ENCODE measurements at places on chromosomes 4 and X. TPM values are rescaled to one million over a fixed set of nuclear protein-coding genes. Genes with fewer than 3 reads are reported as not detected.

- peak; percentile 48 for DNase-seq
Measured at GRCh38 chr4:44760142-44760898, 34.0 kb upstream of the GNPDA2 start.

DNA sequence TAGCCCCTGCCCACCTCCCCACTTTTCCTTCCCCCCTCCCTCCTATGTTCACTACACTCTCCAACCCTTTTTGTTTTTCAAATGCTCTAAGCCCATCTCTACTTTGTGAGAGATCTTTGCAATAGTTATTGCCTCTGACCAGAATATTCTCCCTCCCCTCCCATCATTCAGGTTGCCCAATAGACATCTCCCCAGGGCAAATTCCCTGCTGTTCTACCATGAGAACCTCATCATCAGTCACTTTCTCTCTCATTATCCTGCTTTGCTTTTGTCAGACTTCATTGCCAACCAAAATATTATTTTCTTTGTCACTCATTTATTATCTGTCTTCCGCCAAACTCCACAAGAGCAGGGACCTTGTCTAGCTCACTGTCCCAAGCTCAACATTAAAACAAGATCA is 268.2 kb upstream of the PPARGC1A start:
- DNase-seq, result no peak

GRCh38 chr4:52911684-52912294 is 49.7 kb downstream of the RASL11B start:
- peak; percentile 74 for DNase-seq

DNA sequence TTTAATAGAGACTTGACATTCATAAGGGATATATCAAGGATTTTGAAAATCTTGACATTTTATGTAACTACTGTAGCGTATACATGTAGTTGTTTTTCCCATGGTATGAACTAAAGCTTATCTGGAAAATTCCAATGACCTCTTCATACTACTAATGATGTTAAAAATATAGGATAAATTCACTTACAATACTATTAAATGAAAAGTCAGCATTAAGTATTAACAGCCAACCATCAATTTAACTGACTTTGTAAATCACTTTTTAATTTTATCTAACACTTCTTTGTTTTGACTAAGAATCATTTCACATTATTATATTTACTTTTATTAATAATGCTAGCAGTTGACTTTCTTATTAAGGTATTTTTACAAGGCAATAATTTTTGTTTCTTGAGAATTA is 34.2 kb downstream of the DCK start:
- DNase-seq, result no peak

OTC gene
- not detected for total RNA-seq

DNA sequence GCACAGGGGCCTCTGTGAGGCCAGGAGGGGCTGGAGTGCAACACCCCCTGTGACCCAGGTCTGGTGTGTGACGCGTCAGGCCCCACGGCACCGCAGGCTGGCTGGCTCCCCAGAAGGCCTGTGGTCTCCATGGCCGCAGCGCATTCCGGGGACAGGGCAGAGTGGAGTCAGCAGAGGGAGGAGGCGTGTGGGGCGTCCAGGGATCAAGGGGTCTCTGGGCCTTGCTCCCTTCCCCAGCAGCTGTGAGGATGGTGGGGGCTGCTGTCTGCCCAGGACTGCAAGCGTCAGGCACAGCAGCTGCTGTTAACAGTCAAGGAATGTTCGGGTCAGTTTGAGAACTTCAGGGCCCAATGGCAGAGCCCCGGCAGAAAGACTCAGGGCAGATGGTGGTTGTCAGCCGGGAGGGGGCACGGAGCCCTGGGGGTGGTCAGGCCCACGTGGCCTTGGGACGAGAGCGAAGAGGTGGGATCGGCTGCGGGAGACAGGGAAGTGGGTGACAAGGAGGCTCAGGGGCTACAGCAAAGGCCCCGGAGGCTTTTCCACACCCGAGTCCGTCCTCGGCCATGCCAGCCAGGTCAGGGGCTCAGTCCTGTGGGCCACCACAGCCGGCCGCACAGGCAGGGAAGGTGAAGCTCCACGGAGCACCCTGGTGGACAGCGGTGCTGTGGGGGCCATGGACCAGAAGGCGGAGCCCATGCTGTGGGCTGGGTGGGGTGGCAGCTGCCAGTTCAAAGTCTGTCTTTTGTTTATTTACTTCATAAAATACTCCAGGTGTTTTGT is 18.3 kb downstream of the PCGF3 start:
- no peak for DNase-seq

DNA sequence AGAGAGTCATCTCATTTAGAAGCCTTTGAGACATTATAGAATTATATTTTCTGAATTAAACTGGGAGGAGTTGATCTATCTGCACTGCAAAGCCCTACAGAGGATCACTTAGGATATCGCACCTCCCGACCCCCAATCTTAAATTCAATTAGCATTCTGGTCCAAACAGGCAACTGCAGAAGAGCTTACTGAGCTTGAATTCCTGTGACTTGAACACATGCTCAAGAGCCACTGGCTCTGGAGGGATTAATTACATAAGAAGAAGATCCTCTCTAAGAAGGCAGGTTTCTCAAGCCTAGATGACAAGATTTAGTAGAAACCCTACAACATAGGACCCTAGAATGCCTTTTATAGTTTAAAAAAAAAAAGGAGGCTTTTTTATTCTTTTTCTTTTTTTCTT is 548.9 kb downstream of the ARAP2 start:
- no peak for DNase-seq

DNA sequence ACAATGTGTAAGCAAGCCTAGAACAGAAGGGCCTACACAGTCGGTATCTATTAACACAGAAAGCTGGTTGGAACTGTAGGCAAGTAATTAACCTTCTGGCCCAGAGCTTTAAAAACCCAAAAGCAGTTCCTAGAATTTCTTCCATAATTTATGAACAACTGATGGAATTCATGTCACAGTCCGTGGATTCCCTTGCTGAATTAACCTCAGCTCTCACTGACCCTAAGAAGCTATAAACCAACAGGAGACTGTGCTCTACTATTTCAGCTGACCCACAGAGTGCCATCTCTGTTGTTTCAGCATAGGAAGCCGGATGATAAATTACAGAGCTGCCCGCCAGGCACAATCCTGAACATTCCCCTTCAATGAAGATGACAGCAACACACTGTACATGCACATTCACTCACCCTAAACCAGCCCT is 157.3 kb downstream of the PRDM5 start:
- no peak for DNase-seq

POLA1 gene
- 9.7 TPM for total RNA-seq

- no peak for DNase-seq
Measured at GRCh38 chr4:720111-720860, 14.7 kb downstream of the PCGF3 start.

DNA sequence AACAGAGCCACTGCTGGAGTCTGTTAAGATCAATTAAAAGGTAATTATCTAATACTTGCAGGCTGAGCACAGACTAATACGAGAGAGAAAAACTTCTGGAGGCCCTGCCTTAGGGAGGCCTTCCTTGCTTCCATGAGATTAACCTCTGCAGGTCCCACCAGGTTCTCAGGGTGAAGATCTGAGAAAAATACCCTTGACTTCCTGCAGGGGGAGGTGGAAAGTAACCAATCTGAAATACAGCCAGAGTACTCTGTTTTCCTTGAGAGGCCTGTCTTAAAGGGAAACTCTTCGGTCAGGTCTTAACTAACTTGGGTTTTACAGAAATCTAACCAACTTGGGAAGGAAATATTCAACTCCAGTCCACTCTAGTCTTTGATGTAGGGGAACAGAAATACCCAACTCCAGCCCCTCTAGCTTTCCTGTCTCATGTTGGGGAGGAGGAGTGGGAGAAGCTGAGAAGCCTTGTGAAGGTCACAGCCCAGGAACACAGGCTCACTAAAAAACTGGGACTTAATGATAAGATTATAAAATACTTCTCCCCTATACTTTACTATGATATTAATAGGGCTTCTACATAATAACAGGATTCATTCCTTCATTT is 77.1 kb downstream of the TBCK start:
- peak; percentile 37 for DNase-seq

DNA sequence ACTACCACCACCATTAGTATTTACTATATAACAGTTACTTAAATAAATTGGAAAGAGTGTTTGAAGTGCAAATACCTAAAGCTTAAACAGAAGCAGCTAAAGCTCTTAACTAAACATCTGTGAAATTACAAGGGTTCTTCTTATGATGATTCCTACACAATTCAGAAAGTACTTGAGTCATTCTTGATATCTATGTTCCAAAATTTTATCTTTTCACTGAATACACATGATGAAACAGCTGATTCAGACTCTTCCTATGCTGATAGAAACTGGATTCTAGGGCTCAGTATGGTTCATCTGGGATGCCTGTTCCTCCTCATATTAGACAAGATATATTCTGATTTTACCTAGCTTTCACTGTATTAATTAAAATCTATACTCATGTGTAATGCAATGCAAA is 13.6 kb downstream of the EREG start:
- DNase-seq, result no peak

DNA sequence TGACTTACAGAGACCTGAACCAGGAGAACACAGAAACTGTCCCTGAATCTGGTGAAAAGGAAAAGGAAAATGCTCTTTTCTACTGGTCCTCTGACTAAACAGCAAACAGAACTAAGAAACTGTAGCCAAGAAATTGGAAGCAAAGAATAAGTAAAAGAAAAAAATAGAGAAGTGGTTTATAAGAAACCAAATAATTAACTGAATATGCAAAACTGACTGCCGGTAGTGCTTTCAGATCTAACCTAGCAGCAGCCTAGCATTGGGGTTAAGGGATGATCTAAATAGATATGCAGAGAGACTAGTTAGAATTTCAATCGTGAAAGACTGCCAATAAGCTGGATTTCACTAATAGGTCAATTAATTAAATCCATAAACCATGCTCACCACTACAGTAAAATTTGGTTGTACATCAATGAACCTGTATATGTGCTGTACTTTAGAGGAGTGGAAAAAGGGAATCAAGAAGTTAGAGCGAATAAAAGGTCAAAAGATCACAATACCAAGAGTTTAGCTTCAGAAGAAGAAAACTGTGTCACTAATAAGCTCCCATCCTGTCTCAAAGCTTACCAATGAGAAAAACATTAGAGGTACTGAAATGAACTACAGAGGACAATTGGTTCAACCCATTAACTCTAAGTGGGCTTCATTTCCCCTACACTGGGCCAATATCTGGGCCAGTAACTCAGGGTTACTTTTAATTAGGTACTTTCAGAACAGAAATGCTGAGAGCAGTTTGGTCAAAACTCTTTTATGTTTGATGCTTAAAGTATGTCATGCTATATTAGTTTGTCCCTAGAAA is 53.6 kb downstream of the KLHL13 start:
- no peak for DNase-seq

CT45A6 gene
- not detected for total RNA-seq

GRCh38 chr4:3044870-3045819 is 29.2 kb downstream of the HTT-AS start:
- peak; percentile 58 for DNase-seq

DNA sequence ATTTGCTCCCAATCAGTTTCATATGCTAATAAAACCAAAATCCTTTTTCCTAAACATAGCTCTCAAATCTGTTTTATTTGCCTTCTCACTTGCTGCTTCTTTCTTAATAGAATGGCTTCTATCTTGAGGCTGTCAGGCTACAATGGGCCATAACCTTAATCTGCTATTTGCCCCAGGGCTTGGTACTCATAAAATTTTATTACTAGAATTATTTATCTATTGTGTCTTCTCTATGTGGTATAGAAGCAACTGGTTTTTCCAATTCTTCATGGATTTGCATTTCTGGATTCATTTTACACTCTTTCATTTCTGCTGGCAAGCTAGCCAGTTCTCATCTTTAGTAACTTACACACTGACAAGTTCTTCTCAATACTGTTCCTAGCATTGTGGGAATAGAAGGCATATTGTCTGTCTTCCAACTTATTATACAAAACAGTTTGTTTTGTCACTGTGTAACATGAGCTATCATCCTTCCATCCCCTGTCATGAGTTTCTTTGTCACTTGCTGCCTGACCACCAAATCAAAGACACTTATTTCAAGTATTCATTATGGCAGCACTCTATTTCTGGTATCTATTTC is 96.6 kb upstream of the KCNIP4 start:
- DNase-seq, result no peak

TAF7L gene
- total RNA-seq, result 0.59 TPM

GEMIN8 gene
- total RNA-seq, result 13.9 TPM

- no peak for DNase-seq
Measured at GRCh38 chr4:172578712-172579111, 589.9 kb upstream of the GALNT7 start.

DNA sequence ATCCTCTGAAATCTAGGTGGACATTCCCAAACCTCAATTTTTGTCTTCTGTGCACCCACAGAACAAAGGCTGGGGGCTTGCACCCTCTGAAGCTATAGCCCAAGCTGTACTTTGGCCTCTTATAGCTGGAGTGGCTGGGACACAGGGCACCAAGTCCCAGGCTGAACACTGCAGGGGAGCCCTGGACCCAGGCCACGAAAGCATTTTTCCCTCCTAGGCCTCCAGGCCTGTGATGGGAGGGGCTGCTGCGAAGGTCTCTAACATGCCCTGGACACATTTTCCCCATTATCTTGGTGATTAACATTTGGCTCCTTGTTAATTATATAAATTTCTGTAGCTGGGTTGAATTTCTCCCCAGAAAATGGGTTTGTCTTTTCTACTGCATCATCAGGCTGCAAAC is 27.9 kb downstream of the F8A1 start:
- DNase-seq, result no peak

DNA sequence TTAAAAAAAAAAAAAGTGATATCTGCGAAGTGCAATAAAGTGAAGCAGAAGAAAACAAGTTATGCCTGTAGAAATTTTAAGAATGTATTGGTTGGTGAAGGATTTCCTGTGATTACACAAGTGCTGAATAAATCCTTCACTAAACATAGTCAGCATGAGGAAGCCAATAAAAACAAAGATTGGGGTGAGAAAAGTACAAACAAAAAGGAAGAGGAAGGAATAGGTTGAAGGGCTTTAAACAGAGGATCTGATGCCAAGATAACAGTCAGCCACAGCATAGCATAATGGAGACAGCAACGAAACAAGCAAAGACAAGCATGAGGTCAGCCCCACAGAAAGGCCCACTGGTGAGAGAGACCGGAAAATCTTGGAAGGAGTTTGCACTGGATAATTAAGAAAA is 372.2 kb downstream of the ADAM29 start:
- DNase-seq, result no peak

PPP2R3B gene
- 14.5 TPM for total RNA-seq

C4orf51 gene
- total RNA-seq, result not detected

DNA sequence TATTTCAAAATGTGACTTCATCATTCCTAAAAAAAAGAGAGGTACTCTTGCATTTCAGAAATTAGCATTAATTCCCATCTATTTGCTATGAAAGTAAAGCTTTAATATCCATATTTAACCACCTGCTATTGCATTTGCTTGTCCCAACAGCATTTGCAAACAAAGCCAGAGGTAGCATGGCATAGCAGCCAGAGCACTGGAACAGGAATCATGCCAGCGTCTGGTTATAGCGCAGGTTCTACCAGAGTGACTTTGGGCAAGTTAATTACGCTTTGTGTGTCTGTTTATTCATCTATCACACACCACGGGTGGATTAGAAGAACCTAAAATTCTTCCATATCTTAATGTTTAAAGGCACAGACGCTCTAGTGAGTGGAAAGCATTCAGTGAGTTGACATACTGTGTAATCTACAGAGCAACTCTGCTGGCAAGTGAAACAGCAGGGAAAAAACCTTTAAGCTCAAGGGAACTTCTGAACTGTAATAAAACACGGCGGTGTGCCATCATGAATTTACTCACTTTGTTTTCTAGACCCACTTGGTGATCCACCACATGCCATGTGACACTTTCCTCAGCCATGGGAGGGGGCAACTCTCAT is 76.6 kb upstream of the QRFPR start:
- DNase-seq, result no peak

- no peak for DNase-seq
Measured at GRCh38 chrX:117511379-117511778, 605.2 kb downstream of the KLHL13 start.

GRCh38 chrX:50180073-50180940 is 20.5 kb downstream of the AKAP4 start:
- no peak for DNase-seq
